NCI-H1092 (cell line): ENCODE measurements at places on chromosomes 12 and 14.

- no peak for DNase-seq
These were observed 7.8 kb downstream of the KMT5A start for GRCh38 chr12:123391546-123392343.

GRCh38 chr12:119994892-119995658, 6.0 kb downstream of the BICDL1 start:
- DNase-seq, result no peak

- no peak for DNase-seq
These were observed 120.4 kb downstream of the STAB2 start for GRCh38 chr12:103707446-103707845.

- DNase-seq, result no peak
These were observed 42.2 kb downstream of the CMKLR1 start for GRCh38 chr12:108296945-108297344.

DNA sequence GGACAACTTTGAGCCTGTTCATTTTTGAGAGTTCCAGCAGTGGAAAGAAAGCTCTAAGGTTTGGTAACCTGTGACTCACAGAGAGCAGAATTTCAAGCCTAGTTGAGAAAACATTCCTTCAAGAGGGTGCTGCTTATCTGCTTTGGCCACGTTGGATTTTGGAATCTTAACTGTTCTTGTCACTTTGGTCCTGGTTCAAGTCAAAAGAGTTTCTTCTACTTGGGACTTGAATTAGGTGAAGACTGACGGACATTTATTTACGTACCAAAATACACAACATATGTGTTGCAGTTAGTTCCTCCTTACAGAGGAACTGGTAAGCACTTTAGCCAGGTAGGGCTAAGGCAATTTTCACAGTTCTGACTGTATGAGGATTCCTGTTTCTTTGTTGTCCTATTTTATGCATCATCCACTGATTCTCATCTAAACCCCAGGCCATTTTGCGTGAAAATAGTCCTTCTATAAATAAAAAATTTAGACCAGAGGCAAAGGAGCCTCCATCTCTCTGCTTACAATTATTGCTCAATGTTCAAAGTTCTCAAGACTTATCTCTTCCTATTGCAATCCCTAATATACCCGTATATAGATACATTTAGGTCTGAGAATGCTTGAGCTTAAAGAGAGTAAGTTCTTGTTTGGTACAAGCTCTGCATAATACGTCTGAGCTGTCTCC, 580.9 kb downstream of the DIO2 start:
- no peak for DNase-seq

DNA sequence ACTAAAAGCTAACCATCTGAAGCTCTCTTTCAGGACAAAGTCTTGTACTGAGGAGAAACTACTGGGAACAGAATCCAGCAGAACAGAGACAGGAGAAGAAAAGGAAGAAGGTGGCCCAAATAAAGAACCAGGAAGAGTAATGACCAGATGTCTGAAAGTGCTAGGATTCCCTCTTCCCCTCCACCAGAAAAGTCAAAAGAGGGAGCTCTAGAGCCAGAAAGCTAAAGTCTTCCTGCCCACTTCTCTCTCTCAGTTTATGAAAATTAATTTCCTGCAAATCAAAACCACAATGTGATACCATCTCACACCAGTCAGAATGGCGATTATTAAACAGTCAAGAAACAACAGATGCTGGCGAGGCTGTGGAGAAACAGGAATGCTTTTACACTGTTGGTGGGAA, 47.2 kb downstream of the SPPL3 start:
- DNase-seq, result no peak

DNA sequence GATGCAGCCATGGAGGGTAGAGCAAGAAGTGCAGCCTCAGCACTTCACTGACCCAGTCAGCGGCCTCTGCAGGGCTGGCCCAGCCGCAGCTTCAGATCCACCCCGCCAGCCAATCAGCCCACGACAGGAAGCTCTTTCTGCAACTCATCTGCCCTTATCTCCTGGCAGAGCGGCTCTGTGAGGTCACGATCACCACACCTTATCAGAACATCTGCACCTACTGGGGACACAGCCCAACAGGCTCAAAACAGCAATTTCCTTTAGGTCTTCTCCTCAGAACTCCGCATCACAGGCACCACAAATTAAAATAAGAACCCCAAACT, 287.3 kb downstream of the BCL11B start:
- no peak for DNase-seq

DNA sequence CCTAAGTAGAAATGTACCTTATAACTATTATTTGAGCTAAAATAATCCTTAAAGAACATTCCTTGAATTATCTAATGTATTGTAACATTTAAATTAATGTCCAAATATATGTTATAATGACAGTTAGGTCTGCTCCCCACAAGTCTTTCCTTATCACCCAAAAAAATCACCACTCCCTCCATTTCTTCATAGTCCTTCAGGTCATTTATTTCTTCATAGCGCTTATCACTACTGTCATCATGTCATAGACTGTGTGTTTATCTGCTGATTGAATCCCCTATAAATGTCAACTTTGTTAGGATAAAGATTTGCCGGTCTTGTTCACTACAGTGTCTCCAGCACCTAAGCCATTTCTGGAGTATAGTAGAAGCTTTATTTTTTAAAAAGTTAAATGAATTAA, 12.0 kb downstream of the LUM start:
- no peak for DNase-seq

DNA sequence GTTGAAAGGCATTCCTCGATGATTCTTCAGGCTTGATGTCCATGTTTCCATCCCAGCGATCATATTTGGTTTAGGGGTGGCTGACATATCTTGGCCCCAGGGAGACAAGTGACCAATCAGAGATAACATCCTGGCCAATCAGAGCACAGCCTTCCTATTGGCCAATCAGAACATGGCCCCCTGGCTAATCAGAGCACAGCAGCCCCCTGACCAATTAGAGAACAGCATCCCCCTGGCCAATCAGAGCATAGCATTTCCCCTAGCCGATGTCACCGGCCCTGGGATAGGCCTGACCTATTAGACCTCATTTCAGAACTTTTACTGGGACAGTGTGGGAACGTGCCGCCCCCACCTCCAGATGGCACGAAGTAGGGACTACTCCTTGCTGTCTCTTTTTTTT, 182.2 kb downstream of the AACS start:
- DNase-seq, result no peak

- no peak for DNase-seq
These were observed 89.4 kb downstream of the DHRS2 start for GRCh38 chr14:23725528-23725927.

DNA sequence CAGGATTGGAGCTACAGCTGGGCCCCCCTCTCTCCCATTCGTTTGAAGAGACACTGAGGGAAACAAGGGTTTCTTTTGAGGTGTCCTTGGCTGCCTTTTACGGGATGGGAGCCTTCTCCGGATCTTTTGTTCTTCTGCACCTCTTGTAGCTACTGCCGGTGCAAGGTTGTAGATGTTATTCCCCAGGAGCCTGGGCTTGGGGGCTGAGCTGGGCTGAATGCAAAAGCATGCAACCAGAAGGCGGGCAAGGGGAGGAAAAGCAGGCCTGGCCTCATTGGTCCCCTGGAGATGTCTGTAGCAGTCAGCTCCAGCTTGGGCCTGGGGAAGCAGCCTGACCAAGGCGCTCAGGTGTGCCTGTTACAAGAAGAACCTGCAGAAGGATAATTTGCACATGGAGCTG, 110.3 kb downstream of the GCH1 start:
- DNase-seq, result no peak

GRCh38 chr12:108065069-108065468, 64.0 kb upstream of the WSCD2 start:
- no peak for DNase-seq

DNA sequence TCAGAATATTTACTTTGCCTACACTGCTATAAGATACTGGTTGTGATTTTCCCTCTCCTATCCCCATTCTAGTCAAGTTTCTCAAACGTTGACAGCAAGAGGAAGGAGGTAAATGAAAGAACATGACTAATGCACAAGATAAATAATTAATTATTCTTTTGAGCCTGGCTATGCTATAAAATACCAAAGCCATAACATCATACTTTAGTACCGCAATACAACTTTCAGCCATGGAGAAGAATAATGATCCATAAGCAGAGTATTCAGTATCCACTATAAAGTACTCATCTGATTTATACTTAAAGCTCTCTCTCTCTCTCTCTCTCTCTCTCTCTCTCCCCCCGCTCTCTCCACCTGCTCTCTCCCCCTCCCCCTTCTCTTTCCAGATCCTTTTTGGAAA, 41.3 kb downstream of the TDG start:
- no peak for DNase-seq

DNA sequence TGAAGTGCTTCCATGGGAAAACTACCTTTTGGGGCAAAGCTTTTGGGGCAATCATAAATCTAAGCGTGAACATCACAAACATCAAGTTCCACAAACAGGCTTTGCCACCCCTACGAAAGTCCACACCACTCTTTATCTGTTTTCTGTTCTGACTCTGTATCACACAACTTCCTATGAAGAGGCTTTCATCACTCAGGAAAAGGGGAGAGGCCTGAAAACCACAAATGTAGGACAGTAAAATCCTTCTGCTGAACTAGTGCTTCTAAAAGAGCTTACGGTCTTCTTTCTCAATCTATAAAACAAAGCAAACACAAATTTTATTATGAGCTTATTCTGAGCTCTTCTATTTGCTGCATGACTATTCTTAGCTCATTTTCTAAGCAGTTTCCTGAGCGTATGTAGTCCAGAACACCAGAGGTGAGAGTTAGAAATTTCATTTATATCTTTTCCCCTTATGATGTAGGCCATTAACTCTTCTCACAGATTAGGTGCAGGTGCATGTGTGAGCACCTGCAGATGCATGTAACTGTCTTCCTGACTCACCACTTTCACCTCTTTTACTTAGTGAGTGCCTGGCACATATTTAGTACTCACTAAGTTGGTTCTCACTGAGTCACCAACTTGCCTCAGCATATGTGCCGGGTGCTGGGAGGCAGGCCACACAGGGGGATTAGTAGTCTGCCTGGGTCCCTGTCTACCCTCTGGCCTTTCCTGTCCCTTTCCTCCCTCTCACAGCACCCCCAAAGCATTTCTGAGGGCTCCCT, 32.9 kb upstream of the SYCP3 start:
- DNase-seq, result no peak

DNA sequence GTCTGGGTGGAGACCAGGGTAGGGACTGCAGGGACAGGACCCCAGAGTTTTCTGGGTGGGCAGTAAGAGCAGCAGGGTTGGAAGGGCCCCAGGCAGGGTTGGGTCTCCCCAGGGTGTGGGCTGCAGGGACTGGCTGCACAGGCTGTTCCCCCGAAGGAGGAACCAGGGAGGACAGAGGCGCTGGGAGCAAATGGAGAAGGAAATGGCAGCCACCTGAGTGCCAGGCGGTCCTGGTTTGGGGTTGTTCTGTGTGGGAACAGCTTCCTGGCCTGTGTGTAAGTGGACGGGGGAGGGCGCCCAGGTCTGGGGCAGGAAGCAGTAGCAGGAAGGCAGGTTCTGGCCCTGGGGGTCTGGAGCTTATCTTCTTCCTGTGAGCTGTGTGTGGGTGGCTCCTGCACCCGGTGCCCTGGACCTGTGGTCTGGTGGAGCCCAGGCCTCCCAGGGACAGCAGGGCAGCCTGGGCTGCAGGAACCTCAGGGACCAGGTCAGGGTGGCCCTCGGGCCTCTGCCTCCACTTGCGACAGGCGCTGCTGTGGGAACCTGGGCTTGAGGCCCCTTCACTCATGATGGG, 372.8 kb downstream of the TMEM121 start:
- no peak for DNase-seq

DNA sequence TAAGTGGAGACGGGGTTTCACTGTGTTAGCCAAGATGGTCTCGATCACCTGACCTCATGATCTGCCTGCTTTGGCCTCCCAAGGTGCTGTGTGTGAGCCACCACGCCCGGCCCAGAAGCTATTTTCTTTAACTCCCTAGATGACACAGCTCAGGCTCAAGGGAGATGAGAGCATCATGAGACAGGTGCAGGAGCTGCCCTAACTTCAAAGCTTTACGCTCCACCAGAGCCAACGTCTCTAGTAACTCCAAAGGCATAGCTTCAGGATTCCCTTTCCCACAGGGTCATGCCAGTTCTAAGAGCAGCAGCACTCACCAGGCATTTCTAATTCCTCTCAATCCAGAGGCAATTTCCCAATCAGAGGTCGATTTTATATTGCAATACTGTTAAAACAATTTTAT, 21.0 kb downstream of the NDUFA12 start:
- no peak for DNase-seq
